ENCODE measurements at places on chromosomes 13 and 19.

DNA sequence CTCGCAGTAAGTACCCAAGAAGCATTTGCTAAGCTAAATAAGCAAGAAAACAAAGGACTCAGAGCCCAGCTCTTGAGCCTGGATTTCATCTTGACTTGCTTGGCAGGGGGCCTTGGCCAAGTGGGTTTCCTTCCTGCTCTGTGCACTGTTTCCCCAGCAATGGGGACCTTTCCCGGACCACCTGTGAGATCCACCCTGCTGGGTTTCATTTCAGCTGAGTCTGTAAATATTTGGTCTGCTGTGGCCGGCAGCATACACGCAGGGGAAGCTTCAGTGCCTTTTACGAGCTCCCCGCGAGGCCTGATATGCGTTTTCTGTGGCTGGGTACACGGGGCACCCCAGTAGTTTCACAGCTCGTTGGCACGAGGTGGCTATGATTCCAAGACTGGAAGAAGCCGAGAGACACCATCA is 12.4 kb upstream of the TINCR start:
- DNase-seq = no peak

DNA sequence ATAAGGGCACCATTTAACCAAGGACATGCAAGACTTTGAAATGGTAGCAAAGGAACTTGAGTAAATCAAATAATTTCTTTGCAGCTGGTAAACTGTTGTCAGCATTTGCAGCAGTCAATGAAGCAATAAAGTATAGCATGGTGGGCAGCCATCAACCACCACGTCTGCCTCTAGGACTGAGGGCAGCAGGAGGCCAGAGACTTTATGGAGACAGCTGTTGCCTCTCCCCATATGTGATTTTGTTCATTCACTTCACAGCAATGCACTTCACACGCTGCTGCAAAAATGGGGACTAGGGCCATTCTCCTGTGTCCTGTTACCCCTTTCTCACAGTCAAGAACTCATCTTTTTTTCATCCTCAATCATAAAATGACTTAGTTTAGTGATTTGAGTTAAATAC is 51.3 kb upstream of the PCDH9 start:
- DNase-seq = no peak

DNA sequence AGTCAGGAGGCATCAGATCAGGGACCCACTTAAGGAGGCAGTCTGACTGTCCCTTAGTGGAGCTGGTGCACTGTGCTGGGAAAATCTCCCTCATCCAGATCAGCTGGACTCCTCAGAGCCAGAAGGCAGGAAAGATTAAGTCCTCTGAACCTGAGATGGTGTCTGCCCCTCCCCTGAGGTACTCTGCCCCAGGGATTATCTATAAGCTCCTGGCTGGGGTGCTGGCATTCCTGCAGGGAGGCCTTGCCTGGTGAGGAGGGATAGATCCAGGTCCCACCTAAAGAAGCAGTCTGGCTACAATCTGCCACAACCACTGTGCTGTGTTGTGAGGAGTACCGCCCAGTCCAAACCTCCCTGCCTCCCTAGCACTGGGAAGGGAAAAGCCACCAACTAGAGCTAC is 81.2 kb downstream of the NHLRC3 start:
- DNase-seq = no peak

DNA sequence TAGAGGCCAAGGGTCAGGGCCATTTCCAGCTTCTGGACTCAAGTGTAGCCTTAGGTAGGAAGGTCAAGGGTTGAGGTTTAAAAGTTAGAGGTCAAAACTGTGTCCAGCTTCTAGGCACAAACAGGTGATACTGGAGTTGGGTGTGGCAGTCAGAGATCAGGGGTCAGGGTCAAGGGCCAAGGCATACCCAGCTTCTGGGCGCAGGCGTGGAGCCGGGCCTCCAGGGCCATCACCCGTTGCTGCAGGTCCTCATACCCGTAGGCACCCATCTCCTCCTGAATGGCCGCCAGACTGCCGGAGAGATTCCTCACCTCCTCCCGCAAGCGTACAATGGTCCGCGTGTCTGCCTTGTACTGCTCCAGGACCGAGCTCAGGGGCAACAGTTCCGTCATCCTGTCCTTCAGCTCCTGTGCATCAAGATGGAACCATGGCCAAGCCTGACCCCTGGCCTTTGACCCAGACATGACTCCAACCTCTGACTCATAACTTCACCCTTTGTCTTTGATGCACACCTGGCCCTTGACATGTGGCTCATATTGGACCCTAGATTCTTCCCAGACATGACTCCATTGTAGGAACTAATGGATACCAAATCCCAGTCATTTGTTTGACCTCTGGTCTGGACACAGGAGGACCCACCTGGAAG is 22.1 kb downstream of the PIN1 start:
- DNase-seq = no peak

GRCh38 chr13:24348385-24348784 is 39.0 kb downstream of the C1QTNF9 start:
- DNase-seq = no peak

GRCh38 chr19:41893899-41894298 is 10.9 kb downstream of the ARHGEF1 start:
- no peak for DNase-seq

GRCh38 chr19:47503826-47504150 is 11.1 kb downstream of the NAPA start:
- no peak for DNase-seq

DNA sequence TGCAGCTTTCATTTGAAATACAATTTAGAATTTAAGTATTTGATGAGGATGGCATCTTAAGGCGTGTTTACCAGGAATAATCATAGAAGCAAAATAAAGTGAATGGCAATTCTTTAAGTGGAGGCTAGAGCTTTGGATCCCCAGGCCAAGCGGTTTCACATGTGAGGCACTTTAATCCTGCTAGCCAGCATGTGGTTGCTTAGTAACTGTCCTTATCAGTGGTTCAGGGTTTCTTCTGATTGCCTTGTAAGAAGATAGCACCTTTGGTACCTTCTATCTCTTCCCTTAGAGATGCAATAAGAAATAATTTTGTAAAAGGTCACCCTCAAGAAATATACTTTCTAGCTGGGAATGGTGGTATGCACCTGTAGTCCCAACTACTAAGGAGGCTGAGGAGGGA is 38.9 kb upstream of the SERP2 start:
- DNase-seq = no peak

DNA sequence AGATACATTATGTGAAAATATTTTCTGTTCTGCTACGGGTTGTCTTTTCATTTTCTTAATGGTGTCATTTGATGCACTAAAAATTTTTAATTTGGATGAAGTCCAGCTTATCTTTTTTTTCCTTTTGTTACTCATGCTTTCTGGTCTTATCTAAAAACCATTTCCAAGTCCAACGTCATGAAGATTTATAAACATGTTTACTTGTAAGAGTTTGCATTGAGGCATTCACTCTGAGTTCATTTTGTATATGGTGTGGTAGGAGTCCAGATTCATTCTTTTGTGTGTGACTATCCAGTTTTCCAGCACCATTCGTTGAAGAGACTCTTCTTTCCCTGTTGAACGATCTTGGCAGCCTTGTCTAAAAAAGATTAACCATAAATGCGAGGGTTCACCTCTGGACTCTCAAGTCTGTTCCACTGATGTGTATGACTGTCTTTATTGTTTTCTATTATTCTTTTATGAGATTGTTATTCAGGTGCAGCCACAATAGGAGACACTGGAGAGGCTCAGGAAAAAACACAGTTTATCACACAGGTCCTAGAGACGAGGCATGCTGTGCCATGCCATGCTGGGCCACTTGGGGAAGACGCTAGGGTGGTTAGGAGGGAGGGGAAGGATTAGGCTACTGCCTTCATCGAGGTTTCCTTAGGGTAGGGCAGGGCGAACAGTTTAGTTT is 35.0 kb downstream of the NAA16 start:
- DNase-seq = no peak

GRCh38 chr19:15935167-15935702 is 906 bp upstream of the CYP4F11 start:
- DNase-seq = no peak

DNA sequence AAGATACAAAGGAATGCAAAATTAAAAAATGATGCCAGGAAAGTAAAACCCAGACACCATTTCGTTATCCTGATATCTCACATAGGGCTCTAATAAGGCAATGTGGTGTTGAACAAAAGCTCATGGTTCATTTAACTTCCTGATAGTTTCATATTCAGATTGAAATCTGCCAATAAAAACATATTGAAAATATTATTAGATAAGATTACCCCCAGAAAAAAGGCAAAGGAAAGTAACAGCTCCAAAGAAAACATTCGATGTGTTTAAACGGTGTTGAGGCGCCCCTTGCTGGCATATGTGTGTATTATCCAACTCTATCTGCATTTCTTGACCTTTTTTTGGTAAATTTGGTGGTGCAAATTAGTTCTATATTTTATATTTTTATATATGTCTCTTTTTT is 75.9 kb downstream of the ESD start:
- no peak for DNase-seq

DNA sequence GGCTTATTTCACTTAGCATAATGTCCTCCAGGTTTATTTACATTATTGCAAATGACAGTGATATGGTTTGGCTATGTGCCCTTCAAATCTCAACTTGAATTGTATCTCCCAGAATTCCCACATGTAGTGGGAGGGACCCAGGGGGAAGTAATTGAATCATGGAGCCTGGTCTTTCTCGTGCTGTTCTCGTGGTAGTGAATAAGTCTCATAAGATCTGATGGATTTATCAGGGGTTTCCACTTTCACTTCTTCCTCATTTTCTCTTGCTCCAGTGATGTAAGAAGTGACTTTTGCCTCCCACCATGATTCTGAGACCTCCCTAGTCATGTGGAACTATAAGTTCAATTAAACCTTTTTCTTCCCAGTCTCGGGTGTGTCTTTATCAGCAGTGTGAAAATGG is 109.6 kb downstream of the VWA8 start:
- DNase-seq = no peak

DNA sequence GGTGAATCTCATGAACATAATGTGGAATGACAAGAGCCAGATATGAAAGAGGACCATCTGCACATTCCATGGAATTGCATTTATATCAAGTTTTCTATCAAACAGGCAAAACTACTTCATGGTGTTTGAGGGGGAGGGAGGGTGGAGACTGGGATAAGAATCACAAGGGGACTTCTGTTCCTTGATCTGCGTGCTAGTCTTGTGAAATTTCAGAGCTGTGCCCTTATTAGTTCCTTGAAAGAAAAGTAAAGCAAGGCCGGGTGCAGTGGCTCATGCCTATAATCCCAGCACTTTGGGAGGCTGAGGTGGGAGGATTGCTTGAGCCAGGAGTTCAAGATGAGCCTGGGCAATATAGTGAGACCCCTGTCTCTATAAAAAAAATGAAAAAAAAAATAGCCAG is 30.2 kb upstream of the CEBPG start:
- no peak for DNase-seq

DNA sequence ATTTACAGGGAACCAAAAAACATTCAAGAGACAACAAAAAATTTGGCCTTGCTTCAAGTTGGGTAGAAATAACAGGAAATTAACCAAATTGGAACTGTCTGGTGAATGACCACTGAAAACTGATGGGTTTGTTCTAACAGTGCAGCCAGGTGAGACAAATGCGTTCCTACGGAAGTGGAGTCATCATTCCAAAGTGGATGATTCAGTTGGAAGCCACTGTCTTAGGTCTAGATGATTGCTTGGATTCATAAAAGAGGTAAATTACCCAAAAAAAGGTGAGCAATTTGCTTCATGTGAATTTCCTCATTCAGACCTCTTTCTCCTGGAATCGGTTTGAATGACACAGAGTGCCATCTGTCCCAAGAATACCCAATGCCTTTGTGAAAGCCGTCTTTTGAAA is 87.1 kb upstream of the IPO5 start:
- no peak for DNase-seq

DNA sequence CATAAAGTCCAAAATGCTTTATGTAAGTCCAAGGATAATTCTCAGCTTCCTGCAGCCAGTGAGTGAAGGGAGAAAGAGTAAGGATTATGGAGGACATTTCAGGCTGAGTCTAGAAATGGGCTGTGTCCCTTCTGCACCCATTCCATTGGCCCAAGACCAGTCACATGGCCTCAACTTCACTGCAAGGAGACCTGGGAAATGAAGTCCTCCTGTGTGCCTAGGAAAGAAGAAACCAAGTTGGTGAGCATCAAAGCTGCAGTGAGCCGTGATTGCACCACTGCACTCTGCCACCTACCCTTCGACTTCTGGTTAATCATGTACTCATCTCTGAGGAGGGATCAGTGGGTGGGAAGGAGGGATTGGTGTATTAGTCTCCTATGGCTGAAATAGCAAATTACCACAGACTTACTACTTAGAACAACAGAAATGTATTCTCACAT is 3.6 kb upstream of the CD37 start:
- no peak for DNase-seq

- no peak for DNase-seq
Measured at GRCh38 chr13:45607931-45608330, 7.6 kb downstream of the ERICH6B start.

DNA sequence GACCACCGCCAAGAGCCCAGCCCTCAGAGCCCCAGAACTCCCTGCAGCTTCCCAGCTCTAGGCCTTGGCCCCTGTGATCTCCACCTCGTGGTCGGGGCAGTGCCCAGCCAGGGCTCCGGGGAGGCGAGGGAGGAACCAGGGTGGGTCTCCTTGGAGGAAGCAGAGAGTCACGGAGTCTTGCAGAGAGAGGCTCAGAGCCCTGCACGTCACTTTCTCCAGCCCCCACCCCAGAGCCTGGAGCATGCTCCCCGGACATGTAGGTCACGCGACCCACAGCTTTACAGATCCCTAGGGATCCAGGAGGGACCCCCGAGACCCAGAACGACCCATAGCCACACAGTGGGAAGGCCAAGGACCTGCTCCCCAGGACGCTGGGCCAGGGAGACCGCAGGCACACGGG is 11.9 kb downstream of the GADD45B start:
- no peak for DNase-seq

- no peak for DNase-seq
Measured at GRCh38 chr13:92967923-92968322, 258.7 kb upstream of the GPC6 start.

DNA sequence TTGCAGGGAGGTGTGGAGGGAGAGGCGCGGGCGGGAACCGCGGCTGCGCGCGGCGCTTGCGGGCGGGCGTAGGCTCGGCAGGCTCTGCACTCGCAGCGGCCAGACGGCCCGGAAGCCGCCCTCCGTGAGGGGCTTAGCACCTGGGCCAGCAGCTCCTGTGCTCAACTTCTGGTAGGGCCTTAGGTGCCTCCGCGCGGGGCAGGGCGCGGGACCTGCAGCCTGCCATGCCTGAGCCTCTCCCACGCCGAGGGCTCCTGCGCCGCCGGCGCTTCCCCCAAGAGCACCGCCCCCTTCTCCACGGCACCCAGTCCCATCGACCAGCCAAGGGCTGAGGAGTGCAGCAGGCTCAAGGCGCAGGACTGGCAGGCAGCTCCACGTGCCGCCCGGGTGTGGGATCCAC is 940.8 kb upstream of the PCDH9 start:
- no peak for DNase-seq

DNA sequence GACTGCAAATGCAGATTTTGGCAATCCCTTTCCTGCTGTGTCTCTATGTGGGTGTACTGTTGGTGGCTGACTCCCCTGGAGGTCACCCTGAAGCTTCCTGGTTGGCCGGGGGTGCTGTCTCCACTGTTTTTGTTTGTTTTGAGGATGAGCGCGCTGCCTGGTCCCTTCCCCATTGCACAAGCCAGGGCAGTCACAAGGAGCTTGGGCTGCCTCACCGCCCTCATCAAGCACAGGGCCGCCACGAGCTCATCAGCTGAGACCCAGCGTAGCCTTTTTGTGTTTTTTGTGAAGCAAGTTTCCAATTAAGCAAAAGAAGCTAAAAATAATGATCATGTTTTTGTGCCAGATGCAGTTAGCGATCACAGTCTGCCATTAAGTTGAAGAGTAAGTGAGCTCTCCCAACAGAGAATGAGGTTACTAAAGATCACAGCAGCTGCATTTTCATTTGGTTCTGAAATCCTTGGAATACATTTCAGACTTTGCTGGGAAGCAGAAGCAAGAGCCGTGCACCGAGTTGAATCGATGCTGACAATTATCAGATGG is 57.8 kb downstream of the GGACT start:
- DNase-seq = no peak

GRCh38 chr13:36769126-36769525 is 49.9 kb upstream of the RFXAP start:
- no peak for DNase-seq
